Spinal cord (tissue), 10 donors: ENCODE measurements at places on chromosomes 2 and 18. TPM values are rescaled to one million over a fixed set of nuclear protein-coding genes. Genes with fewer than 3 reads are reported as not detected.

FAM124B gene
- total RNA-seq = 6.8 TPM

LOXHD1 gene
- total RNA-seq = 0.20 TPM

DNA sequence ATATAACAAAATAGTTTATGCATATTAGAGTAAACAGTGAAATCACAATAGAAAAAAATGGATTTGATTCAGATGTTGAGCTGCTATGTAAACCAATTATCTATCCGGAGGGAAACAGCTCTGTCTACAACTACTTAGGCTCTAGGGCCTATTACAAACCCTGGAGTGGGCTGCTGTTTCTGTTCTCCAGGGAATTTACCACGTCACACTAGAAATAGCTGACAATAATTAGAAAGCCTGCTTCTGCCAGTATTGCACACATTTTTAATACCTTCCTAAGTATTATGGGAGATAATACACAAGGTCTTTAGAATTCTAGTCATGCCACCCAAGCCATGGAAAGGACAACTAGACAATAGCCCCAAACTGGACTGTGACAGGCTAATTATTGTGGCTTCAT lies 411.1 kb downstream of the FIGN start:
- no peak for DNase-seq

WIPF1 gene
- total RNA-seq = 18.7 TPM

- no peak for DNase-seq
These were observed 166.0 kb downstream of the TMEM182 start for GRCh38 chr2:102927854-102928267.

DNA sequence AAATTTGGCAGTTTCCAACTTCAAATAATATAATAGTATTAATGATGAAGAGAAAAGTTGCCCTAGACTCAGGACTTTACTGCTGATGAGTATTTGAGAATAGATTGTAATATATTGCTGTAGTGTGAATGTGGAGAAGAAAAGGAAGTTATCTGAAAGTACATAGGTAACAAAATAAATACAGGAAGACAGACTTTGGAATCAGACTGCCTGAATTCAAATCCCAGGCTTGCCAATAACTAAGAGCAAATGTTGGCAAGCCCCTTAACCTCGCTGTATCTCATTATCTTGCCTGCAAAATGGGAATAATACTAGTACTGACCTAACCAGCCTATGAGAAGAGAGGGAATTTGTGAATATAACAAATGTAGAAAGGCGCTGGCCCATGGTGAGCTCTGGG lies 765.2 kb upstream of the ID2 start:
- no peak for DNase-seq

DYNAP gene
- total RNA-seq = not detected

YPEL5 gene
- 139 TPM for total RNA-seq
